ENCODE measurements at places on chromosomes 13 and 19. TPM values are rescaled to one million over a fixed set of nuclear protein-coding genes. Genes with fewer than 3 reads are reported as not detected.

DNA sequence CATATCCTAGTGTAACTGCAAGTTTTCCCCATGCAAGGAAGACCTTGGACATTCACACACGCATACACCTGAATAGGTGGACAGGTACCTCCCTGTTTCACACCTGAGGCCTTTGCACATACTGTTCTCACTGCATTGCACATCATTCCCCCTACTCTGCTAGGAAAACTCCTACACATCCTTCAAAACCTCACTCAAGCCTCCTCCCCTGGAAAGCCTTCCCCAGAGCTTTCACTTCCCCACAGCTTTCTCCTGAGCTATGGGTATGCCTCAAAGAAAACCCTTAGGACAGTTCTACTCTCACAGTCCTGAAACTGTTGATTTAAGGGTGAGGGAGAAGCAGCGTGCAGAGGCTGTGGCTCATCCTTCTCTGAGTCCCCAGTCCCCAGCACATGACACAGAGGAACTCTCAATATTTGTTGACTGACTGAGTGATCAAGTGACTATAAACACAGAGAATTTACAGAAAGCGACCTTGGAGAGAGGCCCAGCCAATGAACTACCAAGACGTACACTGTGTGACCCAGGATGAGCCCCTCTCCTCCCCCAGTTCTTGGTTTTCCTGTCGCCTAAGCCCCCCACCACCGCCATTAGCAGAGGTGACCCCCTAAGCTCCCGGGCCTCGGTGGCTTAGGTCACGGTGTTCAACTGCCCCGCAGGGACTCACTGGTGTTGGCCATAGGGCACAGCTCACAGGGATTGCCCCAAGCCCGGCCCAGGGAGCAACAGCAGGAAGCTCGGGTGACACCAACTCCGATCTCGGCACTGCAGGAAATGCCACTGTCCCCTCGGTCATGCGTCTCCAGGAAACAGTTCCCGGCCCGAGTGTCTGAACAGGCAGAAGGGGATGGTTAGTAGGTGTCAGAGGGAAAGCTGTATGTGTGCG lies 40.6 kb downstream of the FBN3 start:
- DNase-seq = no peak

GRCh38 chr19:32231691-32232090 lies 113.7 kb upstream of the ZNF507 start:
- DNase-seq = no peak

- no peak for DNase-seq
These were observed 35.0 kb downstream of the FLT1 start for GRCh38 chr13:28459911-28460310.

DNA sequence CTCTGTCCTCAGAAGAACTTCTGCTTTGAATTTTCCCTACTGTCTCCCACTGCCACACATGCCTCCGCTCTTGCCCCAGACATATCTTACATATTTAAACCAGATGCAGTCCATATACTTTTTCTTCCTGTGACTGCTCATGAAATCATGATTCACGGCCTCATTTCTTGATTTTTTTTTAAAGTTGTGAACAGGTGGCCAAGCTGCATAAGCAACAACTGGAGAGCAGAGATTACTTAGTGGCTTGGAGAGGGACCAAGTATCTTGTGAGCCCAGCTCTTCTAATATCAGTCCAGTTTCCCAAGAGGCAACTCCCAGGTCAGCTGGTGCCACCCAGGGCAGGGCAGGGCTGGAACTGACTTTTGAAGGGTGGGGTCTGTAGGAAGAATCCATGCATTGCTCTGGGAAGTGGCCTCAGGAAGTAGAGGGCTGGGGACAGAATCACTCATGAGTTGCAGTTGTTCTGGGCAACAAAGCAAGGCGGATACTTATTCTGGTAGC lies 152.4 kb downstream of the LMO7 start:
- peak; percentile 63 for DNase-seq

DNA sequence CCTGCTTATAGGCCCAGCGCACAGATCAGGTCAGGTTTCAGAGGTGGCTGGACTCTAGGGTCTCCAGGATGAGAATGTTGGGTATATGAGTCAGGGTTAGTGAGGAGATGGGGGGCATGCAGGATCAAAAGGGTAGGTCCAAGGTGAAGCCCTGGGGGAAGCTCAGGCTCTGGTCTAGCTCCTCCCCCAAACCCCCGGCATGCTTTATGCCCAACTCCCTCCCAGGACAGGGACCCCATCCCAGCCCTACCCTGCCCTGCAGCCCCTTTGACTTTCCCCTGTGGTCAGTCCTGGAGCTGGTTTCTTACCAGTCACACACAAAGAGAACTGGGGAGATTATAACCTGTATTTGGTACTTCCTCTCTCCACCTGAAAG lies 9.8 kb upstream of the CEACAM18 start:
- no peak for DNase-seq

- DNase-seq = no peak
These were observed 48.1 kb downstream of the MPHOSPH8 start for GRCh38 chr13:19681517-19681916.

- no peak for DNase-seq
These were observed 10.4 kb downstream of the MIDN start for GRCh38 chr19:1258707-1259205.

- peak; percentile 36 for DNase-seq
These were observed 21.1 kb downstream of the PROSER1 start for GRCh38 chr13:39016787-39017186.

- DNase-seq = peak; percentile 68
These were observed 12.5 kb upstream of the ACTN4 start for GRCh38 chr19:38634757-38635482.

- peak; percentile 6 for DNase-seq
These were observed 88.1 kb downstream of the ZDHHC20 start for GRCh38 chr13:21371011-21371410.

DNA sequence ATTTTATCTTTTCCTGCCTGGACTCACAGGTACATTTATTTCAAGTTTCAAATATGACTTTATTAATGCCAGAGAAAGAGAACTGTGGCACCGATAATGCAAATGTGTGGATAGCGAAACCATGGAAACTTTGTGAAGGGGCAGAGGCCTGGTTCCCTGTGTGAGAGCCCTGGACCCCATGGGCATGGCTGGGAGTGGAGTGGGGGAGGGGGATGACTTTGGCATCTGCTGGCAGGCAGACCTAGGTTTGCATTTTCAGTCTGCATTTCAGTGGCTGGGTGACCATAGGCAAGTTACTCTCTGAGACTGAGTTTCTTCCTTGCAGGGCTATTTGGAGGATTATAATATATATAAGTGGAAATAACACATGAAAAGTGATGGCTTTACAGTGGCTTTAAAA lies 163.8 kb upstream of the TMTC4 start:
- no peak for DNase-seq

DNA sequence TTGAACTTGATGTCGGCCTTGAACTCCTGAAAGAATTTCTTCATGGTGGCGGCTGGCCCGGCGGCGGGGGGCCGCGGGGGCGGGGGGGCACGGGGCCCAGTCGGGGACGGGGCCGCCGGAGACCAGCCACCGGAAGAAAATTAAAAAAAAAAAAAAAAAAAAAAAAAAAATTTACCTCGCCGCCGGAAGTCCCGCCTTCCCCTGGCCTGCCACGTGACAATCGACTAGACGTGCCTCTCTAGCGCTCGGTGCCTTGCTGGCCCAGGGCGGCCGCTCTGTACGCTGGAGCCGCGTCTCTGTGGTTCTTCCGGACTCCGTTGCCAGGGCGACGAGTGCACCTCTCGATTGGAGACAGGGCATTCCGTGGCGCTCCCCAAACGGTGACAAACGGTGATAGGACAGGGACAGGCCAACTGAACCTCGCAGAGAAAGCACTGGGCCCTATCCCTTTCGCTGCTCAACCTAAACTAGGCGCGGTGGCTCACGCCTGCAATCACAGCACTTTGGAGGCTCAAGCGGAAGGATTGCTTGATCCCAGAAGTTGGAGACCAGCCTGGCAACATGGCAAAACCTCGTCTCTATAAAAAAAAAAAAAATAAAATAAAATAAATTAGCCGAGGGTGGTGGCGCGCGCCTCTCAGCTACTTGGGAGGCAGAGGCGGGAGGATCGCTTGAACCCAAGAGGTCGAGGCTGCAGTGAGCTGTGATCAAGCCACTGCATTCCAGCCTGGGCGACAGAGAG lies at the start of gene UBXN6:
Gene UBXN6, minus strand, starts transcription at position 141 of the 742 bp plus-strand sequence. Its CDS starts 97 bp downstream, at position 44.
- DNase-seq = peak; percentile 98

DNA sequence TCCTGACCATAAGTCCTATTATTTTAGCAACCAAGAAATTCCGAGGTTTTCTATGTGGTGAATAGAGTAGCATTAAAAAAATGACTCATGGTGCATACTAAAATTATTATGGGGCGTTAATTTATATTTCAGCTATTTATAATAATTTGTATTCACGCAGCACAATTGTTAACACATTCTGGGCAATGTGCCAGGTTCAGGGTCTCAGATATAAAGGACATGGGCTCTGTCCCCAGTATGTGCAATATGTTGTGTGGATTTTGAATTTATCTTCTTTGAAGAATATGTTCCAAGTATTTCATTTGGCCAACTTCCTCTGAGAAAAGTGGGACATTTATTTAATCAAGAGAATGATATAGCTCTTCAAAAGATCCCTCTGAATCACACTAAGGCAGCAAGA lies 1434.7 kb upstream of the PRR20A start:
- DNase-seq = no peak

FFAR2 gene
- polyA plus RNA-seq = 0.67 TPM

C5AR1 gene
- polyA plus RNA-seq = 0.67 TPM

ACTN4 gene
- 291 TPM for polyA plus RNA-seq

CDC37 gene
- polyA plus RNA-seq = 202 TPM

LILRA1 gene
- polyA plus RNA-seq = 0.54 TPM

ZNF296 gene
- 10.3 TPM for polyA plus RNA-seq

PTGER1 gene
- polyA plus RNA-seq = not detected

All from small intestine (tissue), 16 donors.